T-helper 17 cell (primary cell): ENCODE measurements at places on chromosomes 2 and 18. TPM values are rescaled to one million over a fixed set of nuclear protein-coding genes. Genes with fewer than 3 reads are reported as not detected.

DNER gene
- total RNA-seq, result 0.22 TPM

SCTR gene
- total RNA-seq, result not detected

ZRANB3 gene
- total RNA-seq, result 3.5 TPM

DSG3 gene
- not detected for total RNA-seq

IL1RN gene
- 0.68 TPM for total RNA-seq

GPR35 gene
- total RNA-seq, result 5.4 TPM

RGPD8 gene
- total RNA-seq, result 42.7 TPM

UGT1A8 gene
- not detected for total RNA-seq

OXER1 gene
- total RNA-seq, result 0.25 TPM

RIT2 gene
- total RNA-seq, result not detected
